ENCODE measurements at places on chromosomes 1 and 21.

DNA sequence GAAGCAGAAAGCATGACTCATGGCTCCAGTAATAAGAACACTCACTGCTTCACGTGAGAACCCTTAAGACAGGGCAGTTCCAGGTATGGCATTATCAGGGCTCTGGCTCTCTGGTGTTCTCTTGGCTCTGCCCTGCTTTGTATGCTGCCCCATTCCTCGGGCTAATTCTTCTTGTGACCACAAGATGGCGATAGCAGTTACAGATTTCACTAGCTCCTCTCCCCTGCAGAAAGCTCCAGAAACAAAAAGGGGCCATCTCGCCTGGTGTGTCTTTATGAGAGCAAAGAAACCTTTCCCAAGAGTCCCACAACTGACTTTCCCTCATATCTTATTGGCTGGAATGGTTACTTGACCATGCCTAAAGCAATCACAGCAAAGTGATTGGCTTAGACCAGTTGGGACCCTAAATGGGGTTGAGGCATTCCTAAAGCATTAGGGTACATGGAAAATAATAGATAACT lies 60.1 kb downstream of the F3 start:
- no peak for DNase-seq

GRCh38 chr1:104745875-104746274 lies 996.2 kb downstream of the AMY1C start:
- DNase-seq, result no peak

- DNase-seq, result no peak
These were observed 18.6 kb upstream of the CHIA start for GRCh38 chr1:111272081-111272480.

- no peak for DNase-seq
These were observed 108.4 kb downstream of the ROR1 start for GRCh38 chr1:63882048-63882704.

- DNase-seq, result no peak
These were observed 867.3 kb downstream of the TTLL7 start for GRCh38 chr1:83131692-83131955.

DNA sequence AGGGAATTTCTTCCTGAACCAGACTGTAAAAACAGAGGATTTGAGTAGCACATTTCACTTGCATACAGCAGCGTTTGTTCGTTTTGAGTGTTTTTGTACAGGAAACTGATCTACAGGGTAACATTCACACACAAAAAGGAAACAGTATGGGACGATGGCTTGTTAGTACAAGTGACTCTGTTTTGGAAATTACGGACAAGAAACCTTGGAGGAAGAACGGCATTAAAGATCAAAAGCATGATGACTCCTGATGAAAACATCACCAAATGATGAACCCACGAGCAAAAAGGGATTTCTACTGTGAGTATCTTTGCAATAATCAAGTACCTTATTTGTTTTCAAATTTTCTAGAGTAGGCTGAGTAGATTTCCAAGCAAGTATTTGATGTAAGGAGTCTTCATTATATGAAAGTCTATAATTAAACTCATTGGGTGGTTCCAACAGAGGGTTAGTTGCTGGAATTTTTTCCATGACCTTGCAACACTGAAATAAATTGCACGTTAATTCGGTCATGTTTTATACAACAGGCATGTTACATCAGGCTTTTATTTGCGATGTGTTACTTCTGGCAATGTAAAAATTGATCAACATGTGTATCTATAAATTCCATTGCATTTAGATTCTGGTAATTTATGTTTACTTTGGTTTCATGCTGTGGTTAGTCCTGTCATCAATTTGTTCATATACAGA lies 76.7 kb upstream of the KCNK2 start:
- no peak for DNase-seq

- no peak for DNase-seq
These were observed 54.1 kb downstream of the TOMM20 start for GRCh38 chr1:235074523-235075047.

All from cortex of kidney (tissue), 1 donor.